BJ (cell line): ENCODE measurements at places on chromosomes 6 and 20.

DNA sequence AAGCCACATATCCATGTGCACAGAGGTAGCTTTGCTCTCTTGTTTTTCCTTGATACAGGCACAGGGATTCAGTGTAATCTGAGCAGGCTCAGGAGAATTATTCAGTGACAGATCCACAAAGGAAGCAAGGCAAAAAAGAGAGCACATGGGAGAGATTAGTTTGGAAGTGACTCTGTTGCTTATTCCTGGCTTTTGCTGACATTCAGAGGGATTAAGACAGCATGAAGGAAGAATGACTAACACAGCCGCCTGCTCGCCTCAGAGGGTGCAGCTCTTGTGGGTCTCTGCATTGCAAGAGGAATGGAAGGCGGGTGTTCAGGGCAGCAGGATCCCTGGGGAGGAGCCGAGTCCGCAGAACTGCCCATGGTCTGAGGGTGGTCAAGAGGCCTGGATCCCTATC, 203.4 kb upstream of the KCNQ5 start:
- DNase-seq, result peak; percentile 49

DNA sequence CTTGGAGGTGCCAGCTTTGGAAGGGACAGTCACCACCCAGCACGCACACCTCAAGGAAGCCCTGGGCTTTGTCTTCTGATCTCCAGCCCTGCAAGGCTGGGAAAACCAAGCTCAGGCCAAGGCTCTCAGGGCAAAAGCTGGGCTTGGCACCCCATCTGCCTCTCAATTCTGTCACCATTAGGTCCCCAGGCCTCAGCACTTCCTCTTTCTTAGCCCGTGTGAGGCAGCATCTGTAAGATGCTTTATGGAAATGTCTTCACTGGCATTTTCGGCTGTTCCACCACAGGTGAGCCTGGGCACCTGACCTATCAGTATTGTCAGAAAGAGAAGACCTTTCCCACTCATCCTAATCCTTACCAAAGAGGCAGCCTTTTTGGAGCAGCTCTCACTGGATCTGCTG, 24.6 kb downstream of the GMEB2 start:
- no peak for DNase-seq

DNA sequence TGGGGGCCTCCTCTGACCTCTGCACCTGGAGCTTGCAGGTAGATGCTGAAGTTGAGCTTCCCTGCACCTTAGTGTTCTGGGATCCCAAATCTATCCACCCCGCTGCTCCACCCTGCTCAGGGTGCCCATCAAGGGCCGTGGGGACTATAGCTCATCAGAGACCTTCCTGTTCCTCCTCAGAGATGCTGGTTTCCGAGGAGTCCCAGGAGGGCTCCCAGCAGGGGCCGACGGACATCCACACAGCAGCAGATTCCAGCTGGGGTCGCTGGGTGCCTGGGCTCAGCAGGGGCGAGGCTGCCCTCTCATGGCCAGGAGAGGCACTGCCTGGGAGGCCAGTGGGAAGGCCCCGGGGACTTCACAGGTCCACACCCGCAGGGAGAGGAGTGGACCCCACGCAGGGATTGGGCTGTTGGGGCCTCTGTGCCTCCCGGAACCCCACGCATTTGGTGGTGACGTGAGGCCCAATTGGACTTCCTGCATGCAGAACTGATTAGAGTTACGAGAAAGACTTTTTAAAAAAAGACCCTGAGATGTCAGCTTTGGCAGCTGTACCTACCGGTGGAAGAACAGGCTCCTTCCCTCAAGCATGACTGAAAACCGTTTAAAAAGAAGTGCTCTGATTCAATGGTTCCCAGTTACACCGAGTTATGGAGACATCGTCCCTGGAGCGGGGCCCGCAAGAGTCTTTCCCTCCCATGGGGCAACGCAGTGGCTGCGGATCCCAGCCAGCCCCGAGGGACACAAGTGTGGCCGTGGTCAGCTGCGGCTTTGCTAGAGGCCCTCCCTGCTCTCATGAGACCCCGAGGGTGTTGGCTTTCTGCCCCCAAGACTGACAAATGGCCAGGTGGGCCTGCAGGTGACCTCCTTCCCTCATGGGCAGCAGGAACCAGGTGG, 25.3 kb upstream of the SLCO4A1 start:
- DNase-seq, result no peak

- no peak for DNase-seq
Measured at GRCh38 chr6:147930745-147931144, 411.9 kb upstream of the SASH1 start.

DNA sequence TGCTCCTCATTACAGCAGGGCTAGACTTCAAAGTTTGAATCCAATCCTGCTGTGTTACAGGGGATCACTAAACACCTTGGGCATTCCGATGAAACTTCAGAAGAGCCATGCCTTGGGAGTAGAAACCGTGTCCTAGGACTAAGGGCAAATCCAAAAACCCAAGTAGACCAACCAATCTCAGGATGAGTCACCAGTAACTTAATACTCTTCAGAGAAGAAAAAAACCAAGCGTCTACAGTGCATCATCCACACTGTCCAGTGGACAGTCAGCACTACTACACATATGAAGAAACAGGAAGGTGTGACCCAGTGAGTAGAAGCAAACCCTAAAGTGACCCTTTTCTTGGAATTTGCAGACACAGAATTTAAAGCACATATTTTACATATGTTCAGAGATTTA, 39.5 kb upstream of the VAPB start:
- DNase-seq, result no peak
